Dermis blood vessel endothelial cell (primary cell): ENCODE measurements at places on chromosomes 7 and 10.

- DNase-seq: no peak
Observed at GRCh38 chr10:71250842-71251241, 38.5 kb downstream of the UNC5B start.

- DNase-seq: no peak
Observed at GRCh38 chr10:119700321-119700954, 25.4 kb upstream of the INPP5F start.

DNA sequence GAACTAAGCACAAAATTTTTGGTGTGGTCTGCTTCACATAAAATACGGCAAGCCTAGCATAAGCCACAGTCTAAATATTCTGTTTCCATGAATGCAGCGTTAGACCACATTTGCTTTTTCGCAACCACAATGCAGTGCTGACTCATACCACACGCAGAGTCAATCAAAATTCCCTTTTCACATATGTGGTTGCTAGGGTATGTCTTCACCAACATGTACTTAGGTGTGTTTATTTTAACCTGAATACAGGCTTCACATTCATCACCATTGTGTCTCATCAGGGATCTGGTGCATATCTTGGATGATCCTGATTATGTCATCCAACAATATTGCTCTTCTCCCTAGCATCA is 90.8 kb downstream of the CHN2 start:
- DNase-seq: no peak

DNA sequence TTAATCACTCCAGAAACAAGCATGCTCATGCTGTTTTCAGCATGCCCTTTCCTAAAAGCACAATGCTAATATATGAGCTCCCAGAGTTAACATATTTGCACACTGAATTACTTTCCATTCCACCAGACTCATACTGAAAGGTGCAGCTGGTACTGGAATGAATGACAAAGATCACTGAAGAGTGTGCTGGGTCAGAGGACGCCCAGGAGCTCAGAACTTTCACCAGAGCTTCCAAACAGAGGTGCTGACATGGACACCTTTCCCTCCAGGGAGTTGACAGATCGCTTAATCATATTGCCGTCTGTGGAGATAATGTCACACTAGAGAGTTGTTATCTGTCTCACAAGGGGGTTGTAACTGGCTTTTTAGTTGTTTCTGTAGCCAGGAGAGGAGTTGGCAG is 292.9 kb downstream of the LHFPL3 start:
- no peak for DNase-seq

DNA sequence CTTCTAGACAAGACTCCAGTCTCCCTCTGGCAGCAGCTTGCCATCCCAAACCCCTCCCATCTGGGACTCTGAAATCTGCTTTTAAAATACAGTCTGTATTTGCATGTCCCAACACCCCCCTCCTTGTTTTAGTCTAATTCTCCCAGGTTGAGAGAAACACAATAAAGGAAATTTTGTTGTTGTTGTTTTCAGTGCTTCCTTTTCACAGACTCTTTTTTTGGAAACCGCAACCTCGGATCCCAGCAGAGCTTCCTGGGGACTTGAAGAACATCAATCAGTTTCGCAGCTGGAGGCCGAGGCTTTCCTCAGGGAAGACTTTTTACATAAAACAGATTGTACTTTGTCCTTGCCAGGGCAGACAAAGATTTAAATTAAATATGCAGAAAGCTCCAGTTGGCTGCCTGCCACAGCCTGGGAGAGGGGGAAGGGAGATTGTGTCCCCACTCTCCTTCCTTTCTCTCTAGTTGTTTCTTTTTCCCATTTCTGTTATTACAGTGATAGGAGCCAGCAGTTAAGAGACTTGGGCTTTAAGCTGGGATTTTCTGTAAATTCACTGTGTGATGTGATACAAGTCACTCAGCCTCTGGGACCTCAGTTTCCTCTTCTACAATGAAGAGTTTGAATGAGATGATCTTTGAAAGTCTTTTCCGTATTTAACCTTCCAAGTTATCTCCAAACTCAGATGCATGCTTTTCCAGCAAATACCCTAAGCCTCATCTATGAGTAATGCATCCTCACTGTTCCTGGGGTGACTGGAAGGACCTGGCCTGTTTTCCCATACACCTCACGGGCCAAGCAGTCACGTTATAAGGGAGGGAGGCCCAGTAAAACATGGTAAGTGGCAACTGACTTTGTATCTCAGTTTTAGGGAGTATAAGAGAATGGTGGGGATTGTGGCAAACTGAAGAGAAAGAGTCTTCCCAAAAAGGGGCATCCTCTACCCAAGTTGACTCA is 192.3 kb downstream of the REEP3 start:
- peak; percentile 72 for DNase-seq

DNA sequence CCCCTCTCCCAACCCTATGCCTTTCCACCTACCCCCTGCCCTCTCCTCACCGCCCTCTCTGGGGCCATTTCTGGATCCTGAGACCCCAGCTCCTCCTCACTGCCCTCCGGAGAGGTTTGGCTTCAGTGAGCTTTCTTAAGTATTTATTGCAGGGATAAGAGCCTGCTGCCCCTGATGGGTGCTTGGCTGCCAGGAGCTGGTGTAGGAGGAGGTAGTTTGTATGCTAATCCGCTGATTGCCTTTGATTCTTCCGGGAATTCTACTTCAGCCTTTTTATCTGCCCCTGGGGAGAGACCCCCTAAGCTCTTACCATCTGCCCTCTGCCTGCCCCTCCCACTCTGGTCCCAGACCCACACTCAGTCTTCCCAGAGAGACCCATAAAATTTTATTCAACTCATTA is 263.5 kb upstream of the PODXL start:
- DNase-seq: no peak

DNA sequence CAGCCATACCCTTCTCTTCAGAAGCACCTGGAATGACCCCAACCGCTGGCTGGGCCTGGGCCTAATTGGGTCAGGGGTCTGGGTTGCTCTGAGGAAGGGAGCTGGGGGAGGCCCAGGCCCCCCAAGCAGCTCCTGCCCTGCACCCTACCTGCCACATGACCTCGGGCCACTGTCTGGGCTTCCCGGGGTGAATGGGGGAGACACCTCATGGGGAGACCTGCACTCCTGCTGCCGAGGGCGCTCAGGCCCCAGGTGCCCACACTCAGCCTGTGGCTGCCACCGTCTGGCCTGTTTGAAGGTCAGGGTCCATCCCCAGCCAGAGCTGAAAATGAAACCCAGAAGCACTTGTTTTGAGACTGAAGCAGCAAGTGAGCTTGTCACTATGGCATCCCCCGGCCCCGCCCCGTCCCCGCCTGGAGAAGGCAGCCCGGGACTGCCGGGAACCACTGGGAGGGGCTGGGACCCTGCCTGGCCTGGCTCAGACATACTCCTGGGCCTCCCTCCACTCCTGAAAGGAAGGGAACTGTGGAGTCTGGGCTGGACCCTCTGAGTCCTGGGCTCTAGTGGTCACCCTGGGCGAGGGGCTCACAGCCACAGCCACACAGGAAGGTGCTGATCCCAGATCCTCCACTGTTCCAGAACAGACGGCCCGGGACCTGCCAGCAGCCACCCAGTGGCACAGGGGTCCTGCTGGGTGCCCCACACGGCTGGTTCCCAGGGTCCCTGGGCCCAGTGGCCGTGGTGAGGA is 7.4 kb upstream of the MICALL2 start:
- DNase-seq: peak; percentile 31

DNA sequence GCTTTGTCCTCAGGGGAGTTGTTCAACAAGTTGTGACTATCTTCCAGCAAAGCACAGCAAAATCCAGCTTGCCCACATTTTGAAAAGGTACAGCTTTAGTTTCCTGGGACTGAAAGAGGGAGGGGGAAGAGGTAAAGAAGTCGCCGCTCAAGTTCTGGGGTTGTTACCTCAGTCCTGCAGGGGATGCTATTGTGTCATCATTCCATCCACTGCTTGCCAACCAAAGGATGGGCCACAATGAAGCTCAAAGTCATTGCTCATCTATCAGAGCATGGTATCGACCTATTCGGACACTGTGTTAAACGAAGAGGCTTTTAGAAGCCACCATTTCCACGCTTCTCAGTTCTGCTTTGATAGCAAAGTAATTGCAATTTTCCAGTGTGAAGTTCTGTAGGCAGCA is 34.3 kb downstream of the NPY start:
- no peak for DNase-seq

GRCh38 chr10:20207653-20208052 is 391.4 kb downstream of the PLXDC2 start:
- no peak for DNase-seq

DNA sequence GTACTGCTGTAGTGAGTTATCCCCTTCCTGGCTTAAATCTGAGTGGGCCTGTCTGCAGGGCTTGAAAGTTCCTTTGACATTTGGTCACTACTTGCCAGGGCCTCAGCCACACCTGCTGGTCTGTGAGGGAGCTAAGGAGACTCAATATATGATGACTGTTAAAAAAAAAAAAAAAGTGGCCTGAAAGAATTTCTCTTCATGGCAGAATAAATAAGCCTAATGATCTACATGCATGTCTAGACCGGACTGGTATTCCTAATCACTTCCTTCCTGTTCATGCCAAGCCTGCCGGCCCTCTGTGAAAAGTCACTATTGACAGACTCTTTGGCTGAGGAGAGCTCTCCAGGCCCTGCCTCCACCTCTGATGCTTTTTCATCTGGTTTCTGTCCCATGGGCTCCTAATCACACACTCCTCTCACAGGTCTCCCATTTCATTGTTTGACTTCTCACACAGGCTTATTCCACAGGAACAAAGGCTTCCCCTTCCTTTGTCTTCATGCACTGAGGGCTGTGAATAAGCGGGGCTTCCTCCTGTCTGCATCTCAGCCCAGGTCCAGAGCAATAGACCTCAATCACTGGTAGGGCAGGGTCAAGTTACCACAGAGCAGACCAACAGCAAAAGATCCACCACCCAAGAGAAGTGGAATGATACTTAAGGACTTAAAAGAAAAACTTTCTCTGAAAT is 99.1 kb upstream of the SEC61G start:
- no peak for DNase-seq

GRCh38 chr7:37052705-37053104 is 328.4 kb upstream of the AOAH start:
- DNase-seq: peak; percentile 56

DNA sequence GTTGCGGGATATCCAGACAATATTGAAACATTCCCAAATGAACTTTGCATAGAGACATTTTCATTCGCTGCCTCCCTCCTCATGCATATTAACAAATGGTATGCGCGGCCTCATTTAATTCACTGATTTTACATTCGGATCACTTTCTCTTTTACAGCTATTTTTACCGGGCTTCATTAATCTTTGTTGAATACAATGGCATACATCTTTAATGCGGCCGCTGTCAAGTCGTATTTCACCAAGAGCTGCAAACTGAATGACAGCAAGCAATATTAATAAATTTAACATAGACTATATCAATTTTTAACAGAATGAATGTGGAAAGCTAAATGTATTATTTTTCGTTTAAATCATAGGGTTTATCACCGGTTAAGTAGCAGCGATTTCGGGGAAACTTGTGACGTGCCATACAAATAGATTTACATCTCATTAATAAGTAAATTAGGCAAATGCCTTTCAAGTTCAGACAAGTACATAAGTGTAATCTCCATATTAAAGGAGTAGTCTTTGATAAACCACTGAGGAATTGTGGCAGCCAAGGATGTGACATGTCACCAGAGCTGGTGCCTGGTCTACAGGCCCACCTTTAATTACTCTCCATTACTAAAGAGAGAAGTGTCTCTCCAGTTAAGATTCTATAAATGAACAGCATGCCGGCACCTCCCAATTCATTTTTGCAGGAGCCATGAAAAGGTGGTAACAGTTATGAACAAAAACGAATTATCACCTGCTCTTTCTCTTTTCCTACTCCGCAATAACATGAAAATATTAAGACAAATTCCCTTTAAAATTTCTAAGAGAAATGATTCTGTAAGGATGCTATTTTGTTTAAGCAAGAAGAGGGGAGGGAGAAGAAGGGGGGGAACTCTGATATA is 568.9 kb upstream of the MKI67 start:
- DNase-seq: no peak

GRCh38 chr7:36652431-36652830 is 71.9 kb downstream of the AOAH start:
- no peak for DNase-seq

GRCh38 chr7:120052884-120053382 is 220.0 kb upstream of the KCND2 start:
- DNase-seq: no peak

DNA sequence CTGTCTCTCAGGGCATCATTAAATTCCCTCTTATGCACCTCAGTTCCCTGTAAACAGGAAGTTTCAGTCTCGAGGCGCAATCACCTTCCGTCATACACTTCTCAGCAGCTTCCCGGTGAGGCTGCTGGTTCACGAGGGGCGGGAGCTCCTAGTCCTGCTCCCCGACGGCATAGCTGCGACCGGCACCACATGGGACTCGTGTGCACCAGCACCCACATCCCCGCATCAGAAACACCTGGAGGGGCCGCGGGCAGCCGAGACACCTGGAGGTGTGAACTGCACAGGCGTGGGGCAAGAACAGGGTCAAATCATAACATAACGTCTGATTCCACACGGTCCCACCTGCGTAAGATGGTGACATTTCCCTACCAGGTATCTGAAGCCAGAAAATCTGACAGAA is 52.7 kb downstream of the DIP2C start:
- no peak for DNase-seq

- no peak for DNase-seq
Observed at GRCh38 chr10:43380610-43381222, 9.3 kb downstream of the FXYD4 start.

- DNase-seq: no peak
Observed at GRCh38 chr7:119964788-119965542, 308.0 kb upstream of the KCND2 start.

- DNase-seq: no peak
Observed at GRCh38 chr7:94050046-94050445, 45.9 kb upstream of the BET1 start.

- DNase-seq: no peak
Observed at GRCh38 chr10:30594077-30594476, 35.5 kb downstream of the LYZL2 start.

GRCh38 chr10:102484021-102484420 is 18.5 kb downstream of the ACTR1A start:
- no peak for DNase-seq

DNA sequence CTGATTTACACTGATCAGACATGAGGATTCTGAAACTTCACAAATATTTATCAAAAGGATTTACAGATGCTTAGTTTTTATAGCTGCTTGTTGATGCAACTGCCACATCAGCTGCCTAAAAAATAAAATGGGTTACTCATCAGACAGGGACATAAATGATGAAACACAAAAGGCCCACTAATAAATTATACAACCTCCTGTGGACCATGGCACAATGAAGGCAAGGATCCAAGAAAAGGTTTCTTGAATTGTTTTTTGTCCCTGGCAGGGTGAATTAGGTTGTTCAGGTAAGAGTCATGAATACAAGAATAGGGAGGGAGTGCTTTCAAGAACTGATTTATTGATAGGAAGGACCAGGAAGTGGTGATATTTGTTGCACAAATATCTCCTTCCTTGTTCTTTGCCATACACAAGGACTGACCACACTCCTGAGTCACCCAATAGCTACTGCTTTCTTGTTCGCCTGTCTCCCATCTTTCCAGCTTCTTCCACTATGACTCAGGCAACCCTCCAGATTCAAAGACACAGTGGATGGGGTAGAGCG is 234.5 kb downstream of the AHR start:
- peak; percentile 29 for DNase-seq

DNA sequence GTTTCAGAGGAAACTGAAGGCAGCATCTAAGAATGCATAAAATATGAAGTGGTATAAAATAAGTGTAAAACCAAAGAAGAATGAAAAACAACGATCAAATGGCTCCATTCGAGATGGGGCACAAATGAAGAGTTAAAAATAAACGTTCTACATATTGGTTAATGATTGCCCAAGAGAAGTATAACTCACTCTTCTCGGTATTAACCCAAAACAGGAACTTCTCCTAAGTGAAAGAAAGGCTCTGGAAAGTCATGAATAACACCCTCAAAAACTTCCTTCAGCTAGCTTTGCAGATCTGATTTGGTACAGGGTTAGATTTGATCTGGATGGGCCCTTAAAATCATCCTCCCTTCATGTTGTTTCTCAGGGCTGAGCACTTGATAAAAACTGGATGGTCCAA is 94.3 kb upstream of the ADO start:
- no peak for DNase-seq
